ENCODE measurements at places on chromosomes 3 and 15.

- DNase-seq: peak; percentile 50
Observed at GRCh38 chr3:127015282-127016042, 32.5 kb downstream of the PLXNA1 start.

DNA sequence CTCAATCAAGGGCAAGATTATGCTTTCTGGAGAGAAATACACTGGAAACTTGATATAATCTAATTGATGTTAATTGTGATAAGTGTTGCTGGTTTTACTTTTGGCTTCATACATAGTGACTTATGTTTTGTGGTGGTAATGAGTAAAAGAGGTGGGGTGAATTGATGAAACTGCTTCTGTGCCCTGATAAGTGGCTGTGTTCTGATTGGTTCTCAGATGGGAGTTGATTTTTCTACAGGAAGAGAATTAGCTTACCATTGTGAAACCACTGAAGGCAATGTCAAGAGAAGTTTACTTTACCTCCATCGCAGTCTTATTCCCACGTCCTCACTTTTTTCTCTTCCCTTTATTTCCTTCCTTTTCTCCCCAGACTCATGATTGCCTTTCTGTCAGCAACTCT lies 23.8 kb downstream of the TMEM45A start:
- no peak for DNase-seq

GRCh38 chr3:196016485-196016884 lies 65.4 kb downstream of the TFRC start:
- no peak for DNase-seq

DNA sequence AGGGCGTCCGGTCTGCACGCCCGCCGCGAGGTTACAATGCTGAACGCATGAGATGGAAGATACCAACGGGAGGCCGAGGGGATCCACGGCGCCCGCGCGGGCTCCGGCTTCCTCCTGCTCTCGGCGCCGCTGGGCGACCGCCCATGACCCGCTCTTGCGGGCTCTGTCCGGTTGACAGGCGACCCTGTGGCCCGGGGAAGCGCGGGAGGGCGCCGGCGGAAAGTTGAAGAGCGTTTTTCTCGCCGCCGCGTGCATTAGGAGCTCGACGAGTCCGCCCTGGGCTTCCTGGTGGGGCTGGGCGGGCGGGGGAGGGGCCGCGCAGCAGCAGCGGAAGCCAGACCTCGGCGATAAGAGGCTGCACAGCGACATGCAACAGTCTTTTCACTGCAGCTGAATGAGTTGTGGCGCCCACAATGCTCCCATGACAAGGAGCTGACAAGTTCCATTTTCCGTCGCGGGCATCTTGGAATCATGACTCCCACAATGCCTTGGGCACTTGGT lies at the start of gene MBNL1:
Gene MBNL1, plus strand, starts transcription at position 375 of the 501 bp plus-strand sequence. CDS start 31,265 bp downstream, outside the sequence.
- DNase-seq: peak; percentile 78

DNA sequence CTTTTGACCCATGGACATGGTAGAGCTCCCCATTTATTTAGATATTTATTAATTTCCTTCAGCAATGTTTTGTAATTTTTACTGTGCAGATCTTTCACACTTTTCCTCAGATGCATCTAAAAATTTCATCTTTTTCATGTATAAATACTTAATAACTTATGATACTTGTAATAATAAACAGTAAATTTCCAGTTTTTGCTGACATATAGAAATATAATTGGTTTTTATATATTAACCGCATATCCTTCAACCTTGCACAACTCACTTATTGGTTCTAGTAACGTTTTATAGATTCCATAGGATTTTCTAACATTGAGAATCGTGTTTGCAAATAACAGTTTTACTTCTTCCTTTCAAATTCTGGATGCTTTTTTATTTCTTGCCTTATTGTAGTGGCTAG lies 3.5 kb upstream of the ZNF621 start:
- no peak for DNase-seq

- no peak for DNase-seq
Observed at GRCh38 chr3:24545887-24546286, 51.2 kb upstream of the THRB start.

Data from HAP-1 (cell line).